ENCODE measurements at places on chromosomes 11 and 22.

GRCh38 chr22:44745853-44746789 is 6.3 kb upstream of the ARHGAP8 start:
- DNase-seq: no peak

GRCh38 chr11:70068345-70068744 is 9.8 kb upstream of the ANO1 start:
- no peak for DNase-seq

DNA sequence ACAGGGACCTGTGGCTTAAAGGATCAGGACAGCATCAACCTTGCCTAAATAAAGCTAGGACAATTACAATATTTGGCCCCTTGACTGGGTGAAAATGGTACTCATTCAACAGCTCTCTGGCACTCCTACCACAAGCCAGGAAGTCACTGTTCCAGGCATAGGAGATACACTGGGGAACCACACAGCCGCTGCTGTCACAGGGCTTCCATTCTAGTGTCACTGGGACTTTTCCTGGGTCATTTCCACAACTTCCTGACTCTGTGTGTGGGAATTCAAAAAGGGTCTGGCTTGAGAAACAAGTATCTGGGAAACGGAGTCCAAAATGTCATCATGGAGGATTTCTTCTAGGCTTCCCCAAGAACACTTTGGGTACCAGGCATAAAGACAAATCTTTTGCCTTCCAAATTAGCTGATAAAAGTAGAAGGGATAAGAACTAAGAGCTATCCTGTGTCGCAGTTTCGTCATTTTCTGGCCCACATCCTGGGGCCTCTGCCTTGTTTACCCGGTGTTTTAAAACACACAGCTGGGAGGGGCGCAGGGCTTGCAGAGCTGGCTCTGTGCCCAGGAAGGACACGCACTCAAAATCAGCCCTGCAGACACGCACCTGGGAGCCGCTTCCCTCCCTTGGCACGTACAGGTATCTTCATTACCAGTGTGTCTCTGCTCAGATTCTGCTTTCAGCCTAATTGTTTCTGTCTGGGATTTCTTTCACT is 38.0 kb downstream of the TMEM45B start:
- no peak for DNase-seq

DNA sequence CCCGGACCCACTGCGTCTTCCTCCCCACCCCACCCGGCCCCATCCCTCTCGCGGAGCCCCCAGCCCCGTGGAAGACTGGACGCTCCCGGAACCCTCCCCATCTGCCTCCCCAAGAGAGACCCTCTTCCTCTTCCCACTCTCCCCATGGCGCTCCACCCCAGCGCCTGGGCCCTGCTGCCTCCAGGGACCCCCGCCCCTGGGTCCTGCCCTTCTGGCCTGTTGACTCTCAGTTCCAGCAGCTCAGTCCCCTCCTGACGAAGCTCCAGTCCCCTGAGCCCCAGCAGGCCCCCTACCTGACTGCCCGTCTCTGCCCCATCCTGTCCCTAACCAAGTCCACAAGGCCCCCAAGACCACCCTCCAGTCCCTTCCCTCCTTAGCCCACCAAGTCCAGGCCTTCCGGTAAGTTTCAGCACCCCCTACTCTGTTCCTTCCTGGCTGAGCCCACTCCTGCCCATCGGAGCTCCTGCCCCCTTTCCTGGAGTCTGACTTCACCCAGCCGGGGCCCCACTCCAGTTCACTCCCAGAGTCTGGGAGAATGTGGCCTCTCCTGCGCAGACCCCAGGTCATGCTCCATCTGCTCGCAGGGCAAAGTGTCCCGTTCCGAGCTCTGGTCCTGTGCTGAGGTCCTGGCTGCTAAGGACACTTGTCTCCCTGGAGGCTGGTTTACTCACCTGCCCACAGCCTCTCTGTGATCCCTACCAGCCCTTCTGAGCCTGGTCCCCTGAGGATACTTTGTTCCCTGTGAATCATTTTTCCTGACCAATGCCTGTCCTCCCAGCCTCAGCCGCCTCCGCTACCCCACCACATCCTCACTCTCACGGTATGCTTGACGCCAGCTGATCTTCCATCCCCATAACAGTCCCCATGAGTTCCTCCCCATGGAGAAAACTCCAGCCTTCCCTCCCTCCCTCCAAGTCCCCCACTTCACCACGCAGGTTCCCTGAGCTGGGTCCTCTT is 722 bp downstream of the IFITM10 start:
- peak; percentile 17 for DNase-seq

GRCh38 chr11:73229321-73229895 is 11.3 kb downstream of the P2RY2 start:
- DNase-seq: peak; percentile 4

DNA sequence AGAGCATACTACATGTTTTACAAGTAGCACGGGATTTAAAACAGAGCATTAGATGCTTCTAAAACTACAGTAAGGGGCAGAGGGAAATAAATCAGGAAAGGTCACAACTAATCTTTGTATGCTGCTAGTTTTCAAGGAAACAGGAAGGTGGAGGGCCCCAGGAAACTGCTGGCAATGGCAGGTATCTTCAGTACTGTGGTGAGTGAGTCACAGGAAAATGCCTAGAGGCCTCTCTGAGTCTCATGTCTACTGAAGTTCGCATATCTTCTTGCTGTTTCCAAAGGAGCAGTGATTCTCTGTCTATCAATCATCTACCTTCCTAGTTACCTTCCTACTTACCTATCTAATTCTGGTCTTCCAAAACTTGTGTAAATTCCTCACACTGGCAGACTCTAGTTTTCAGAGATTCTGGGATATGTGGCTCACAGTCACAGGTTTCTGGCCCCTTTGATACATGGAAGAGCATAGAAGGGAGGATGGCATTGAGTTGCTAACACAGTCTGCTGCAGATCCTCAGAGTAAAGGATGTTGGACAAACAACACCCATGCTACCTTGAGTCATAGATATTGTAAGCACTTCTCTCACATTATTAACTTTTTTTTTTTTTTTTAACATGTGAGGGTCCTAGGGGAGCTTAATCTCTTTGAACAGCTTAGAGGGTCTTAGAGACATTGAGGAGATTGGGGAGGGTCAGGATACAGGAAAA is 58.8 kb upstream of the SYN3 start:
- DNase-seq: no peak

DNA sequence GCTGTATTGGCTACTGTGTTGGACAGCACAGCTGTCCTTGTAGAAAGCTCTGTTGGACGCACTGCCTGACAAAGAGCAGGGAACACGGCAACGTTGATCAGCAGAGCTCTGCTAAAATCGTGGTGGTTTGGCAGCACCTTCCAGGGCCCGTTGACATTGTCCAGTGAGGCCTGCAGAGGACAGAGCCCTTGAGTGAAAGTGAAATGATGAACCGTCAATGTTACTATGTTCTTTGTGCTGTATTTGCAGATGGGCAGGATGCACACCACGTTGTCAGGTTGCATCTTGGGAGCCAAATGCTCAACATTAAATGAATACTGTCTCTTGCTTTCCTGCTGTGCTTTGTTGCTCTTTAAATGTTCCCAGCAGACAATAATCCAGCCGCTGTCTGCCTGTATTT is 69.7 kb downstream of the NELL1 start:
- DNase-seq: no peak

DNA sequence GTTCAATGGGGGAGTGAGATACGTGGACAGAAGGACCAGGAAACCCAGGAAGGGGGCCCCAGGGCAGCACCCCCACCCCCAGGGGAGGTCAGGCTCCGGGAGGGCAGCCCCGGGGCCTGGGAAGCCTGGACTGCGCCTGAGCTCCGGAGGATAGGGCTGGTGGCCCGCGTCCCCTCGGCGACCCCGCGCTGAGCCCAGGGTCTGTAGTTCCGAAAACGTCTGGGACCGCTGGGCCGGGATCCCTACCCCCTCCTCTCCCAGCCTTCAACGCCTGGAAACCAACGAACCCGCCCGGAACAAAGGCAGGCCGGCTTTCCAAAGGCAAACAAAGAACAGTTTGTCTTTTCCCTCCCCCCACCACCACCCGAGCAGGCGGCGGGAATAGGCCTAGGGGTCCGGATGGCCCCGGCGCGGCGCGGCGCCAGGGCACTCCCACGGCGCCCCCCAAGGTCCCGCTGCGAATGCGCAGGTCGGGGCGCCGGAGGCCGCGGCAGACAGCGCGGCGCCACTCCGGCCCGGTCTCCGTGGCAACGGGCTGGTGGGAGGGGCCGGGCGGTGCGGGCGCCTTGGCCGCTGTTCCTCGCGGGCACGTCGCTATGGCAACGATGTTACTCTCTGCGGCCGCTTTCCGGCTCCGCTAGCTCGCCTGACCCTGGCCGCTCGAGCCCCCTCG is 58.5 kb downstream of the IGLL1 start:
- DNase-seq: peak; percentile 91

DNA sequence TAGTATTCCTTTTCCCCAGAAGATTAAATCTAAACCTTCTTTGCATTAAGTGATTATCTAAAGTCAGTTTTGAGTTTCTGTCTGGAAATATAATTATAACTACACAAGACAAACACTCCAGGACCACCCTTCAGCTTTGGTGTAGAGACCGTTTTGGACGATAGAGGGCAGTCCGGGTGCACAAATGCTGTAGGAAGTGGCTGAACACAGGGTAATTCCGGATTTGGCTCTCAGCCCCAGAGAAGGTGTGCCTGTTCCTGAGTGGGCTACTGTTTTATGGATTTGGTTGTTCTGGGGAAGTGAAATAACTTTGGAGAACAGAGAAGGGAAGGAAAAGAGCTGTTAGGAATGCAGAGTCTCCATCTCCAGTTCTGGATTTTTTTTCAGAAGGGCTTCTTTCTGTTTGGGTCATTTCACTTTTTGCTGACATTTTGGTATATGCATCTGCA is 14.8 kb downstream of the EXT2 start:
- peak; percentile 52 for DNase-seq

GRCh38 chr11:47305734-47306483 is 36.0 kb downstream of the MADD start:
- peak; percentile 85 for DNase-seq

- peak; percentile 11 for DNase-seq
These were observed 75.4 kb upstream of the KCNQ1OT1 start for GRCh38 chr11:2775083-2775625.

- DNase-seq: peak; percentile 71
These were observed 14.4 kb upstream of the LRP5 start for GRCh38 chr11:68297812-68298658.

DNA sequence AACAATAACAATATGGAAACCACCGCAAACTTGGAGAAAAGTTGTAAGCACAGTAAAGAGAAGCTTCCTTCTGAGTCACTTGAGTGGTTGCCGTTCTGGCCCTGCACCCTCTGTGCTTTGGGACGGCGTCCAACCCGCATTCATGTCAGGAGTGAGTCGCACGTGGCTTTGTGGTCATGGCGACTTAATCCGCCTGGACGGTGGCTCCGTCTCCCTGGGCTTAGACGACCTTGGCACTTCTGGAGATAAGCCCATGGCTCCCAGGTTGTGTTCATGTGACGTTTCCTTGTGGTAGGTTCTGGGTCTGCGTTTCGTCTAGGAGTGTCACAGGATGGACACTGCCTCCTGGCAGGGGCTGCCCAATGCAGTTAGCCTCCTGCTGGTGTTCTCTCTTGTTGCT is 40.5 kb downstream of the TPCN2 start:
- DNase-seq: no peak

- DNase-seq: peak; percentile 56
These were observed at the start of gene YAP1 for GRCh38 chr11:102109896-102110760. Gene YAP1, plus strand, starts transcription at chr11:102110447. Its CDS starts 402 bp downstream, at chr11:102110849.
